ENCODE measurements at places on chromosomes 3 and 15.

DNA sequence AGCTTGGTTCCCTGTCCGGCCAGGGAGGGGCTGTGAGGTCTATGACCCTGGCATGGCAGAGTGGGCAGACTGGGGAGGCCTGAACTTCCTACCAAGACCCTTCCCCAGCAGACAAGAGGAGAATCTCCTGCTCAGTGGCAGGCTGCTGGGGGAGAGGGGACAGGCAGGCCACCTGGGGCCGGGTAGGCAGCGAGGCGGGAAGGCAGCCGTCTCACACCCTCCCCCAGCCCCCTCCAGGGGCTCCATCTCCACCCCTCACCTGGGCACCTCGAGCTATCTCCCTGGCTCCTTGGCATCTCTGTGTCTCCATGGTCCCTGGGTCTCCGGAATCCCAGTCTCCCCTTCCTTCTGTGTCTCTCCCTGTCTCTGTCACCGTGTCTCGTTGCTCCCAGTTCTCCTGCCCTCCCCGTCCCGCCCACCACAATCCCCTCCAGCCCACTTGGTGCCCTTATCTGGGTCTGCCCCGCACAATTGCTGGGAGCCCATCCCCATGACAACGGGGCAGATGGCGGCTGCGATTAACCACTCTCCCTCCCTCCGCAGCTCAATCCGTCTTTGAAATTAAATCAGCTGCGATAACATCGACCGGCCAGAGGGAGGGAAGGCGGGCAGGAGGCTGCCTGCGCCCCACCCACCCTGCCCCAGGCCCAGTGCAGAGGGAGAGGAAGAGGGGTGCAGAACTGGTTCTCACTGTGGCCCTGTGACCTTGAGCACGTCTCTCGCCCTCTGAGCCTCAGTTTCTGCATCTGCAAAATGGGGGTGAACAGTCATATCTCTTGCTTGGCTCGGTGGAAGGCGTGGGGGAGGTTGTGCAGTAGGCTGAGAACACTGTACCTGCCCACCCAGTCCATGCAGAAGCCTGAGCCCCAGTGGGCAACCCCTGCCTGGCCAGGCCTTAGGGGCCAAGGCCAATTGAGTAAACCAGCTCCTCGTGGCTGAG lies 9.6 kb downstream of the DNAJB8 start:
- DNase-seq, result no peak

DNA sequence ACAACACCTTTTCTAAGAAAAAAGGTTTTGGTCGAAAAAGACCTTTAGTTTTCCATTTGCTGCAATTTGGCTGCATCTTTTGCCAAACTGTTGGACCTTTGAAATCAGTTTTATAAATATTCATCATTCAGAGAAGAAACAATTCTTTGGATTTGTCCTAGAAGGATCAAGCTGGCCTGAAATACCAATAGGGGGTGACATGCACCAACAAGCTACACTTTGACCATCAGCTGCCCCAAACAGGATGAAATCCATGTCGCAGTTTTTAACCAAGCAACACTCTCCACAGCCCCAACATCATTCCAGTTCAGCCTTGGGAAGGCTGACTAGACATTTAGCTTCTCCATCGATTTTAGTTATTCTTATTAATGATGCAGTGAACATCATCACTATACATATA lies 9.8 kb downstream of the RPL15 start:
- DNase-seq, result no peak

- DNase-seq, result no peak
Observed at GRCh38 chr3:146195030-146195429, 34.0 kb upstream of the PLOD2 start.

GRCh38 chr3:120144267-120144666 lies 50.0 kb upstream of the GSK3B start:
- no peak for DNase-seq

DNA sequence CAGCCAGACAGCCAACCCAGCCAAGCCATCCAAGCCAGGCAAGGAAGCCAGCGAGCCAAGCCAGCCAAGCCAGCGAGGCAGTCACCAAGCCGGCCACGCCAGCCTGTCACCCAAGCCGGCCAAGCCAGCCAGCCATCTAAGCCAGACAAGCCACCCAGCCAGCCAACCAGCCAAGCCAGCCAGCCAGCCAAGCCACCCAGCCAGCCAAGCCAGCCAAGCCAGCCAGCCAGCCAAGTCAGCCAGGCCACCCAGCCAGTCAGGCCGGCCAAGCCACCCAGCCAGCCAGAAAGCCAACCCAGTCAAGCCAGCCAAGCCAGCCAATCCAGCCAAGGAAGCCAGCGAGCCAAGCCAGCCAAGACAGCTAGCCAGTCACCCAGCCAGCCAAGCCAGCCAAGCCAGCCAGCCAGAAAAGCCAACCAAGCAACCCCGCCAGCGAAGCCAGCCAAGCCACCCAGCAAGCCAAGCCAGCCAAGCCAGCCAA lies 201.2 kb downstream of the GOLGA6L6 start:
- DNase-seq, result no peak

DNA sequence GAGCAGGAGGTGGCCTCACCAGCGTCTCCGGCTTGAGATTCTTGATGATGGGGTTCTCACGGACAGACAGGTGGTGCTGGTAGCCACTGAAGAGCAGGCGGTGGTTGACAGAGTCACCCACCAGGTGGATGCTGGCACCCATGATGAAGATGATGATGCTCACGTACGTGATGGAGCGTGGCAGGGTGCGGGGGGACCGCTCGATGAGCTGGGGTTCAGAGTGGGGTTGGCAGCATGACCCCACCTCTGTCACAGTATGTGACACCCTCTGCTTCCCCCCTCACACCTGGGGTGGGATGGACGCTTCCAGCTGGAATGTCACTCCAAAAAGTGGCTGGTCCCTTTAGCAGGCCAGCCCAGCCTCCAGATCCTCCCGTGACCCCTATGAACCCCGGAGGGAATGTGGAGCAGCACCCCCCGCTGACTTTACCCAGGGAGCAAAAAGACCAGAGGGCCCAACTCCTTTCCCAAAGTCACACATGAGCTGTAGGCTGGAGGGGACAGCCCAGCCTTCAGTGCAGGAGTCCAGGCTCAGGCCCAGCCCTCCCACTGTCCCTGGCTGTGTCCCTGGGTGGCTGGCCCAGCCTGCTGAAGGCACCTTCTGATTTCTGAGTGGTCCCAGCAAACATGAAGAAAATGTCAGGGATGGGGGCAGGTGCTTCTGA lies 6.7 kb upstream of the CALML4 start:
- no peak for DNase-seq

DNA sequence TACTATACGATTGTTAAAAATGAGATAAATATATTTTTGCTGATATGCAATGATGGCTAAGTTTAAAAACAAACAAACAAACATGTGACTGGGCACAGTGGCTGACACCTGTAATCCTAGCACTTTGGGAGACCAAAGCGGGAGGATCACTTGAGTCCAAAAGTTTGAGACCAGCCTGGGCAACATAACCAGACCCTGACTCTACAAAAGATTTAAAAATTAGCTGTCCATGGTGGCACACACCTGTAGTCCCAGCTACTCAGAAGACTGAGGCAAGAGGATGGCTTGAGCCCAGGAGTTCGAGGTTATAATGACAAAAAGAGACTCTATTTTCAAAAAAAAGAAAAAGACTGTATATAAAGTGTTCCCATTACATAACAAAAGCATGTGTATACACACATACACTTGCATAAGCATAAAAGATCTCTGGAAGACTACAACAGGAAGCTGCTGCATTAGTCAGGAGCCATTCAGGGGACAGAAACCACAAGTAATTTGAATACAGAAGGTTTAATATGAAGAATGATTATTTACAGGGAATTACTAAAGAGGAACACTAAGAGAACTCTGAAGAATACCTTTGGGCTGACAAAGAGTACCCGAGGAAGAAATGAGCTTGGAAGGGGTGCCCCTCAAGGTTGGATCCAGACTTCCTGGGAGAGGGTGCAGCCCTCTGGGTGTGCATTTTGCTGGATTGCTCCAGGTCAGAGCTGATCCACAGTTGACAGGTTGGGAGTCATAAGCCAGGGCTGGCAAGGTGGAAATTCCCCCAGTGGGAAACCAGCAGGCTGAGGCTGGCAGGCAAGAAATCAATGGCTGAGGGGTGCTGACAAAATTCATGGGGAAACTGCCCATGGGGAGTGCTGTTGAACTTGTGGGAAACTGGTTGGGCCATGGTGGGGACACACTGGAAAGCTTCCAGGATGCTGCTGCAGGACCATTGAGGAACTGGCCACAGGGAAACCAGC lies 9.3 kb upstream of the TM4SF18 start:
- DNase-seq, result no peak

DNA sequence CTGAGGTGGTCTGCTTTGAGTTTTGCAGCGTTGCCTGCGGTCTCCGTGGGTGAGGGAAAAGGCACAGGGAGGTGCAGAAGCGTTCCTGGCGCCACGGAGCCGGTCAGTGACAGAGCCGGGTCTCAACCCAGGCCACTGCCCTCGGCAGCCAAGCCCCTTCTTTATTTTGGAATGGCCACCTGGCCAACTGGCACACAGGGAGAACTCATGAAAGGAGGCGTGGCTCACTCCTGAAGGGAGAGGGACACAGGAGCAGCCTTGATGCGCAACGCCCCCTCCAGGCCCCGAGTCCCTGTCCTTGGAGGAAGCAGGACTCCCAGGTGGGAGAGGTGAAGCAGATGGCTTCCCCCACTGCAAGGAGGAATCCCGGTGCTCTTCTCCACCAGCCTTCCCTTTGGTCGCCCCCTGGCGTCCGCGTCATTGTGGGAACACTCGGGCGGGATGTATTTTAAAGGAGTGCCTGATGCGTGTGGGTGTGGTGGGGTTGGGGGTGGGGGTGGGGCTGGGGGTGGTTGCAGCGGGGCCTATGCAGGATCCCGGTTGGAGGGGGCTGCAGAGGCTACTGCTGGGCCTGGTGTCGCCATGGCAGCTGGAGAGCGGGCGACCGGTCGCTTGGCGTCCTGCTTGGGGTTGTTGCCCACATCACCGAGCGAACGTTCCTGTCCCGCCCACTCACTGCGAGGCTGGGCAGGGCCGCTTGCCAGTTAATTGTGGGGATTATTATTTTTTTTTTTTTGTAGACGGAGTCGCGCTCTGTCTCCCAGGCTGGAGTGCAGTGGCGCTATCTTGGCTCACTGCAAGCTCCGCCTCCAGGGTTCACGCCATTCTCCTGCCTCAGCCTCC lies 32.6 kb downstream of the APBA2 start:
- DNase-seq, result no peak

DNA sequence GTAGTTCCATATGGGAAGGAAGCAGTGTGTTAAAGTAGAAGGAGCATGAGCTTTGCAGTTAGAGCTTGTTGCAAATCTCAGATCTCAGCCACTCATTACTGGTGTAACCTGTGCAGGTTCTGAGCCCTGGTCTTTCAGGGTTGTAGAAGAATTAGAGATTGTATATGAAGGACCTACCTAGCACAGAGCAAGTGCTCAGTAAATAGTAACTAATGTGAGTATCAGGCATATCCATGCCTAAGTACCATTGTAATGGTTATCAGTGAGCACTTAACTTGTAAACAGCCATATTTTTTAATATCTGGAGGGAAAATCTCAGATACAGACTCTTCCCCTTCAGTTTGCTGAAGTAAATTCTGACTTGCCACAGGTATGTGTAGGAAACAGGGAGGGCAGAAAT lies 59.3 kb downstream of the MAP6D1 start:
- no peak for DNase-seq

- no peak for DNase-seq
Observed at GRCh38 chr3:29137601-29138000, 143.3 kb upstream of the RBMS3 start.

DNA sequence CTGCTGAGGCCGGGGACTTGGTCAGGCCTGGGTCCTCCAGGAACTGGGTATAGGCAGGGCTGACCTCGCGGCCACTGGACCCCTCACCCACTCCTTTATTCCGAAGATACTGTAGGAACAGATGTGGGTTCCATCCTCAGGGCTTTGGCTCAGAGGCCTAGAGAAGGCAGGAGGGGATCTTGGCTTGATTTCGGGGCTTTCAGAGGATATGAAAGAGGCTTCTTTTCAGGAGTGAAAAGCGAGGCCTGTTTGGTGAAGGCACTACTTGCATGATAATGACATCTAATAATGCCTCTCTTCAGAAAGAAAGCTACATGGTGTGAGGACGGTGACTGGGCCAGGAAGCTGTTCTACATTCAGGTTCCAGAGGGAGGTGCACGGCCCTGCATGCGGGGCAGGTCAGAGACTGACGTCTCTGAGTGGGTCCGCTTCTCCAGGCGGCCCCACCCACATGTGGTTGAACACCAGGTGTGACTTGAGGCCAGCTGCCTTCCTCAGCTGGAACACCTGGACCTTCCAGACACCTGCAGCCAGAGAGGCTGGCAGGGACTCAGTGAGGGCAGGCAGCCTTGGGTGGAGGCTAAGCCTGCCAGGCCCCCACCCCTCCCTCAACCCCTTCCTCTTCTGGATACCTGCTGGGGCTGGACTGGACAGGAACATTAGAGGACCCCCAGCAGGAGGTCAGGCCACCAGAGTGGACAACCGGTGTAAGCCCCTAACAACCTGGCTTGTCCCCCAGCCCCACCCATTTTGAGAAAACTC lies 31.1 kb upstream of the HHATL start:
- DNase-seq, result no peak

- no peak for DNase-seq
Observed at GRCh38 chr3:191238321-191238817, 39.3 kb downstream of the OSTN start.

DNA sequence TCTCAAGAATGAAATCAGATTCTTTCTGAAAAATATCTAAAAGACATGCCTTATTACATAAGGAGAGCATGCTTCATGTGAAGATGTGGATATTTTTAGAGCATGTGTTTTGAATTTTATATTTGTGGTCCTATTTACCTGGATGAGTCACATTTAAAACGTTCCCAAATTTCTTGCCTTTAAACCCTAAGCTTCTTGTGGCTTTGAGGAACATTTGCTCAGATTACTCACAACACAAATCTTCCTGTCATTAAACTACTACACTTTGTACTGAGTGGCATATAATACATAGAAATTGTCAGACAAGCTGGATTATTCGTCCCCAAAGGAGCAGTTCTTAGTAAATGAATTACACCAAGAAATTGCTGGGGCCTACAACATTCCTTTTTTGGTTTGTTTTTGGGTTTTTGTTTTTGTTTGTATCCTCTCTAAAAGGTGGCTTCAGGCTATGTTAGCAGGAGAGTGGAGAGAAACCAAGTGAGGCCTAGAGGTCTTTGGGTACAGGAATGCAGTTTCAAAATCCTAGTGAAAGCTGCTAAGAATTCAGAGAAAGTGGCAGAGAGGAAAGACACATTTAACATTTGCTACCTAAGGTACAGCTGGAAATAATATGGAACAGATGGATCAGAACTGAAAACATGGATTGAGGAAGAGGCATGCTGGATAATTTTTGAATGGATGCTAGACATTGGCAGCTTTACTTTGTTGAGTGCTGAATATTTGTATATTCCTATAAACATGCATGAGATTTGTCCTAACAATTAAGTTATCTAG lies 128.1 kb downstream of the RPL22L1 start:
- no peak for DNase-seq

DNA sequence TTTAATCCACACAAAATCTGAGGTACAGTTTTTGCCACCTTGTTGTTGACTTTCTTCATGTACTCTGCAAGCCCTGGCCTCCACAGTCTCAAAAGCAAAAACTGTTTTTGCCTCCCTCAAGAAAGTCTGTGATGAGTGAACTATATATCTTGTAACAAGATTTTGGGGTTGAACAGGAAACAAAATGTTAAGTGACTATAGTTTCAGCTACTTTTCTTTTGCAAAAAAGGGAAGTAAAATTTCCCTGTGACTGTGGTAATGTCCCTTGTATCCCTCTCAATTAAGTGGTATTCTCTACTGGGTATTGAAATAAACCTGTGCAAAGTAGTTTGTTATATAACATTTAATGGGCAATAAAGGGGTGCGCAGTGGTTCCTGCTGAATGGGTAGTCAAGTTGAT lies 21.3 kb upstream of the SCAANT1 start:
- DNase-seq, result no peak
